ENCODE measurements at places on chromosomes 2 and 18.

GRCh38 chr2:172447811-172448493, 20.6 kb downstream of the ITGA6 start:
- no peak for DNase-seq

DNA sequence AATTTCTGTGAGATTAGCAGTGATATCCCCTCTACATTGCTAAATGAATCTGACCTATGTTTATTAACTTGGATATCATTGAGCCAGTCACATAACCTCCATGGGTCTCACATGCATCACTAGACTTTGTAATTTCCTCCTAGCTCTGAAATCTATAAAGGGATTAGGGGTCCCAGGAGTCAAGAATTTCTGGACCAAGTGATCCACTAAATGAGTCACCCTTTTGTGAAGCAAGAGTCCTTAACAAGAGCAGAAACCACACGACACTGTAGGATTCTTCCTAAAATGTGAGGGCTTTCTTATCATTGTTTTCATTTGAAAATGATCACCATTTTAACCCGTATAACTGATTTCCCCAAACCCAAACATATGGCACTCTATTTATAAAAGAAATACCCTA, 90.3 kb downstream of the DHRS9 start:
- DNase-seq = no peak

GRCh38 chr2:225137971-225138370, 95.7 kb upstream of the DOCK10 start:
- DNase-seq = peak; percentile 47

DNA sequence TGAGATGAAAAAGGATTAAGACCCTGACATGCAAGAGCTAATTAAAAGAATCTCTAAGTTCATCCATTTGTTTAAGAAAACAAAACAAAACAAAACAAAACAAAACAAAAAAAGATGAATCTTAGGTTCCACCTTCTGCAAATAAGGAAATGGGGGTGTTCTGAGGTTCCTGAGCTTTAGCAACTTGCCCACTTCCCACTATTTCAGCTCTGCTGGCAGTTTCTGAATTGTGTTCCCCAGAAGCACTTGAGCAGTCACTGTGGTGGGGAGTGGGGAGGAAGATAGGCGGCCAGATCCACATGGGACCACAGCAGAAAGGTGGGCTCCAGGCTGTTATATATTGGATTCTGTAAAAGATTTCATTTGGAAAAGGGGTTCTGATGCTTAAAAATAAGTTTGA, 20.3 kb downstream of the INO80C start:
- DNase-seq = no peak

DNA sequence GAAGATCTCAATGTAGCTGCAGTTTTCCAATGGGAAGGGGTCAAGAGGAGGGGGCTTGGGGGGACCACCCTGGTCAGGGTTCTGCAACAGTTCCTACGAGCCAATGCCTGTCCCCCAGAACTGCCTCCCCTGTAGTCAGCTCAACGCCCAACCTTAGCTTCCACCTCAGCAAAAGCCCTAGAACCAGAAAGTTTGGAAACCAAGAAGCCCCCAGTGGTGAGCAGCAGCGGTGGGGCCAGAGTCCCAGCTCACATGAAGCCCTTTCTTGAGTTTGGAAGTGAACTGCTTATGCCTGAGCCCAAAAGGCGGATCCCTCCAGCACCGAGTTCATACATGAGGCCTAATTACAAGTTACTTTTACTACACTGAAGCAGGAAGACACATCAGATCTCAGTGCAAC, 162.4 kb downstream of the HDAC4 start:
- DNase-seq = no peak

- DNase-seq = peak; percentile 24
These were observed 6.7 kb downstream of the SCYGR3 start for GRCh38 chr2:227607941-227608340.

GRCh38 chr2:9697909-9698308, 67.1 kb upstream of the YWHAQ start:
- no peak for DNase-seq

- DNase-seq = no peak
These were observed 63.1 kb downstream of the FAM171B start for GRCh38 chr2:186757009-186757408.

DNA sequence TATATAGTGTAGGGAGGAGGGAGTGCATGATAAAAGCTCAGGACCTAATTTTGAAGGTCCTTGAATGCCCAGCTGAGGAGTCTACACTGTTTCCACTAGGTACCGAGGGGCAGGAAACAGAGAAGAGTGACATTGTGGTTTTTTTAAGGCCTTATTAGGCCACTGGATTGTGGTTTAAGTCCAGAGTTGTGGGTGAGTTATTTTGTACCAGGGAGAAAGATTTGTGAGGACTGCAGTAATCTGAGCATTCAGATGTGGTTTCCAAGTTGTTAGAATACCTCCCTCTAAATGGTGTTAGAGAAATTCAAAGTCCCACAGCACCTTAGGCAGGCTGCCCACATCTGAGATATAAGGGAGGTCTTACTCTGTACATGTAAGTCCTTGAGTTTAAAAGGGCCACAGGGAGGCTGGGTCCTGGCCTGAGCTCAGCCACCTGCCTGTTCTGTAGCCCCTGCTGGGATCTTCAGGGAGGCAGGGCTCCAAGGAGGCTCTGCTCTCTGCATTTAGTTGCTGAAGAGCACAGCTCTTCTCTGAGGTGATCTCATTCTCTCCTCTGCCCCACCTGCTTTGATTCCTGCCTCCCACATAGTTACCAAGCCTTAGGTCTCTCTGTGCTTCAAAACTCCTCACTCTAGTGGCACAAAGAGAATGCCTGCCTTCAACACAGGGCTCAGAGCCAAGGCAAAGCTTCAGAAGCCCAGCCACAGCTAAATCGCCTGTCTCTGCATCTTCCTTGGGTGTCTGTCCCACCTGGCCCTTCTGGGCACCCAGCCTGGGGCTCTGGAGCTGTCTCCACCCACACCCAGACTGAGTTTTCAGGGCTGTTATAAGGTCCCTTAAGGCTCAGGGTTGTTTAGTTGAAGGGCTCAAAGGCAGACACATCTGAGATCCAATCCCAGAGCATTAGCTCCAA, 88.1 kb downstream of the VSNL1 start:
- peak; percentile 69 for DNase-seq

DNA sequence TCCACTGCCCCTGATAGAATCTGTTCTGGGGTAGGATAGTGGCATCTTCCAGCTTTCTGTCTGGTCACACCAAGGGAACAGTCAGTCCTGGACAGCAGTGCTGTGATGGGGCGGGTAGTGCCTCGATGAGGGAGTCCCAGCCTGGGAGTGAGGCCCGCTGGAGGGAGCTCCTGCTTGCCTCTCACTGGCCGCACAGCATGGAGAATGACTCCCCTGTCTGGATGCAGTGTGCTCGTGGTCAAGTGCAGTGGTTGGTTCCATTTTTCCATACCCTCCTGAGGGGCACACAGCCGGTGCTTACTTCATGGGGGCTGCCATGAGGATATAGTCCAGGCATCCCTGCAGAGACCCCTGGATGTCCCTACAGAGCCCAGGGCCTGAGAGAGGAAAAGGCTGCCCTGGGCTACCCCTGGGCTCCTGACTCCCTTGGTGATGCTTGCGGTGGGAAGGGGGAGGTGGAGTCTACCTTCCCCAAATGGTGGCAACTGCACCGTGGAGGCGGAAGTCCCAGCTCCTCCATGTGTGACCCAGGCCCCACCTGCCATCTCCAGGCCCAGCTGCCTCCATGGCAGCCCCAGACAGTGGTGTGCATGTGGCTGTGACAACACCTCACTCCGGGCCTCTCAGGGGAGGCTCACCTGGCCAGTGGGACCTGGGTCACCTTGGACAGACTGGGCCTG, 212.5 kb downstream of the GLI2 start:
- DNase-seq = no peak

- DNase-seq = no peak
These were observed 48.8 kb upstream of the PPP1CB start for GRCh38 chr2:28702878-28703277.

DNA sequence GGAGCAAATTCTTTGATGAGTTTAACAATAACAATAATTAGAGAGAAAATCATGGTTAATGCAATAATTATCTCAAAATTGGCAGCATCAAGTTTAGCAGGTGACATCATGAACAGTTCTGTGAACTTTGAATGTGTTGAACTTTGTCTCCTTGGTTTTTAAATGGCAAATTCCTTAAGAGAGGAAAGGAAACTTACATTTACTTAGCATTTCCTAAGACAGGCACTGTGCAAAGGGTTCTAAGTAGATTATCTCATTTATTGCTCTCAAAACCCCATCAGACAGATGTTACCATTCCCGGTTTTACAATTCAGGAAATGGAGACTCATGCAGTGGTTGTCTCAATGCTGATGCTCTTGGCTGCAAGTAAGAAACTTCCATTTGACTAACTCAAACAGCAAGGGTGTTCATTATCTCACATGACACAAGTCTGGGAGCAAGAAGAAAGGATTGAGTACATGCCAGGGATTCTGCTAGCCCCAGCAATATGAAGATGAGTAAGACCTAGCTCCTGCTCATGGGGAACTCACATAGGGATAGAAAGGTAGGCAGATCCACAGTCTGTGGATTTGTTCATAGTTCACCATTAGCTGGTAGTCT, 81.3 kb upstream of the ITGA6 start:
- DNase-seq = no peak

- DNase-seq = no peak
These were observed 39.7 kb upstream of the CHAC2 start for GRCh38 chr2:53727921-53728320.

GRCh38 chr18:58545338-58546296, 83.3 kb downstream of the ALPK2 start:
- DNase-seq = no peak

DNA sequence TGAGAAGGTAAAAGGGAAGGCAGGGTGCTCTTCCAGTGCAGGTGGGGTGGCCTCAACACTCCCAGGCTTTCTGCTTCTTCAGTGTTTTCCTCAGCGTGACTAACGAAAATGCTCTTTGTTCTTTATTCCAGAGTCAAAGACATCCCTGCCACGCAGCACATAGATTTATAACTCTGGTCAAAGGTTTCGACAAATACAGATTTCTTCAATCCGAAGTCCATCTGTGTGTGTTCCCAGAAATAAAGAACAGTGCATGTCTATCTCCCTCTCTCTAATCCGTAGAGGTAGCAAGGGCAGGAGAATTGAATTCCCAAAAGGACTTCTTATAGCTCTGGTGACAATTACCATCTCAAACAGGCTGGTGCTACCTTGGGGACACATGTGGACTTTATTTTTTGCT, 26.4 kb upstream of the TDRD15 start:
- DNase-seq = no peak

DNA sequence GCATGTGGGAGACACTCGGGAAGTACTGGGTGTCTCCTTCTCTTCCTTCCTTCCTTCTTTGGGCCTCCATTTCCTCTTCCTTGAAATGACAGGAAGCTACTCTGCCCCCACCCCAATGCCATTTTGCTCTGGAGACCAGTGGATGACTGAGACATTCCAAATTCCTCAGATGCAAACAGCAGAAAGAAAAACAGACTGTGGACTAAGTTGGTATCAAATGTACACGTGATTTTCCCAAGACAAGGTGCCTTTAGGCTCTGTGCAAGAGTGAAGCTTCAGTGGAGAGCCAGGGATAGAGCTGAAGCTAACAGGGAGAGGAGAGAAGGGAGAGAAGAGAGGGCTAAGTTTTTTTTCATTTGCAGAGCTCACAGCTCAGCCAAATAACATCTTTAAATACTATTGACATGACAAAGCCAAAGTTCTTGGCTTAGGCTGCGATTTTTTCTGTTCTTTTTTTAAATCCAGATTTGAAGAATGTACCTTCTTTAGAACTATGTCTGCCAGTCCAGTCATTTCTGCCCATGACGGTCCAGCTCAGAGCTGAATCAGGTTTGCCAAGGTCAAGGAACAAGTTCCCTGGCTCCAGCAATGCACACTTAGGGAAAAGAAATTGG, 84.5 kb upstream of the LCLAT1 start:
- DNase-seq = peak; percentile 88

- peak; percentile 25 for DNase-seq
These were observed 1.6 kb downstream of the SERPINB8 start for GRCh38 chr18:63971320-63972001.

GRCh38 chr18:23857164-23857552, 157.4 kb upstream of the TTC39C start:
- peak; percentile 14 for DNase-seq

GRCh38 chr18:44909191-44909719, 228.6 kb downstream of the SETBP1 start:
- peak; percentile 32 for DNase-seq

GRCh38 chr2:25184254-25184653, 15.9 kb upstream of the POMC start:
- DNase-seq = no peak

GRCh38 chr18:8368512-8369217, 240.6 kb upstream of the RAB12 start:
- DNase-seq = no peak

GRCh38 chr2:159266554-159266953, 19.9 kb downstream of the WDSUB1 start:
- DNase-seq = no peak

DNA sequence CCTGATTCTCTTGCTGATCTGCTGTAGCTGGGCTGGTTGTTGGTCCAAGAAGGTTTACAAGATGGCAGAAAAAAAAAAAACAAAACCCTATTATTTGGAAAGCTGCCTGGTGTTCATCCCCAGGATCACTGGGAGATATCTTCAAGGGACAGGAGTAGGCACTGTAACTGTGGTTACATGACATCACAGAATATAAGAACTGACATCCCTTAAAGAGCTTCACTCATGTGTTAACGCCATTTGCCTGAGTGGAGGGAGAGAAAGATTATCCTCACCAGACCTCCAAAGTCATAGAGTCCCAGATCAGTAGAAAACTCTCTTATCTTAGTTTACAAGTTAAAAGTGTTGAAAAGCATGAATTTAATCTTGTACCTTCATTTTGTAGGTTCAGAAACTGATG, 95.3 kb upstream of the BZW1 start:
- DNase-seq = no peak

DNA sequence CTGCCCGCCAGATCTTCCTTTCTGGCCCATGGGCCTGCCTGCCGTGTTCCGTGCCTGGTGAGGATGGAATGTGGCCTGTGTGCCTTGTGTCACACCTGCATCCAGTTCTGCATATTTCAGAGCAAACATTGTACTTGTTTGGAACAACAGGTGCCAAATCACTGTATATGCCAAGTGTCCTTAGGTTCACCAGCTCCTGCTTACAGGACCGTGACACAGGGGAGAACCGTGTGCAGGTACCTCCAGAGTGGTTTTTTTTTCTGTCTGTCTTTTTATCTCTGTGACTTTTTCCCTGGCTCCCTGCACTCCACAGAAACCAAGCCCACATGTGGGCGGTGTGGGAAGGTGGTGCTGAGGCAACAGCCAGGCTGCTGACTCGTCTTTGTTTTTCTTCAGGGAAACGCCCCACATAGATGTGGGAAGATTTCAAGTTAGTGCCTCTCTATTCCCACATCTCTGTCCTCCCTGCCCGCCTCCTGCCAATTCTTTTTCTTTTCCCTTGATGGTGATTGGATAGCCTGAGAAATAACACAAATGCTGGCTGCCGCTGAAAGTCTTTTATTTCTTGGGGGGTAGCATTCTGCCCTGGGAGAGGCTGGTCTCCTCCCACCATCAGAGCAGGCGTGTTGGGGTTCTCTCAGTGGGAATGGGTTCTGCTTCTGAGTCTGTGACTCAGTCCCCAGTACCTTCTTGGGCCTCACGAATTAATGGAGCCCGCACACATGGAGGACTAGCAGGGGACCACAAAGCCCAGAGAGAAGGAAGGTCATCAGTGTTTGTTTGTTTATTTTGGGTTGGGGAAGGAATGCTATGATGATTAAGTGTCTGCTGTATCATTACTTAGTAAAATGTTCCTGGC, 21.4 kb downstream of the GRHL1 start:
- DNase-seq = peak; percentile 50

- DNase-seq = peak; percentile 32
These were observed 106.7 kb upstream of the YPEL5 start for GRCh38 chr2:30040147-30040546.

All from M059J (cell line).